PC-3 (cell line): ENCODE measurements at places on chromosomes 2 and 18.

DNA sequence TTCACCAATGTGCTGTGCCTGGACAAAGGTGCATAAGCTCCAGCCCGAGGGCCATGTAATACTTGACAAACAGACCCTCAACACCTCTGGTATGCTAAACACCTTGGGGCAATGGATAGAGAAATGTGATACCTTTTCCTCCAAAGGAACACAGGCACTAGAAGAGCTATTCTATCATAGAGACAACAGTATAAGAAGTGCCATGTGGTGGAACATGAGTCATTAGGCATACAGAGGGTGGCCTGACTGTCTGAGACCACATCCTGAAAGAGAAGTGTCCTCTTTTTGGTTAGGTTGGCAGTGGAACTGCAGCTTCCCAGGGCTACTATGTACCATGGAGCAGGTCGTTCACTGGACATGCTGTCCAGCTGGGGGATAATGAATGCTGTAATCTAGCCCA lies 153.9 kb downstream of the INSIG2 start:
- DNase-seq, result peak; percentile 96

DNA sequence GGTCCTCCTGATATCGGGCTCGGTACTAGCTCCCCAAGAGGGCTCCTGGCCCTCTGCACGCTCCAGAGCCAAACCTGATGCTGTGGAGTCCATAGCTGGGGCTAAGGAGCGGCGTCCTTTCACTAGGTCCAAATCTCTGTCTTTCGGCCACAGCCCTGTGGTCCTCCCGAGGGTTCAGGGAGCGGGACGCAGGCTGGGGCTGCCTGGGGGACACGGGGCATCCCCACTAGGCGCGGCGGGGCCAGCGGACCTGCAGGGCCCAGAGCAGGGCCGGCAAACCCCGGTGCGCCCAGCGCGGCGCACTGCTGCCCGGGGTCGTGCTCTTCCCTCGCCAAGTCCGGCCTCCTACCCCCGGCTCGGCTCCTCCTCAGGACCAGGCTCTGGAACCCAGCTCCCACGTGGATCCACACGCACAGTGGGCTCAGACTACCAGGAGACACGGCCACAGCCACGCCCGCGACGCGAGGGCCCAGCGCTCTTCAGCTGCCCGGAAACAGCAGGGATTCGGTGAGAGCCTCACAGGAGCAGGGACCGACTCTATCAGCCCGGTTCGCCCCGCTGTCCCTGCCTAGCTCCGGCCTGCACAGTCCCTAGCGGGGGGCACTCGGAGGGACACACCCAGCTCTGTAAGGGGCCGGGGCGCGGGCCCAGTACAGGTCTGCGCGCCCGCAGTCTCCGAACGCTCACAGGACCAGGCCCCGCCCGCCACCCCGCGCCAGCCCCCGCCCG lies 593 bp downstream of the ZNF514 start:
- DNase-seq, result peak; percentile 13

GRCh38 chr2:130327703-130328527 lies 14.8 kb upstream of the IMP4 start:
- peak; percentile 75 for DNase-seq

DNA sequence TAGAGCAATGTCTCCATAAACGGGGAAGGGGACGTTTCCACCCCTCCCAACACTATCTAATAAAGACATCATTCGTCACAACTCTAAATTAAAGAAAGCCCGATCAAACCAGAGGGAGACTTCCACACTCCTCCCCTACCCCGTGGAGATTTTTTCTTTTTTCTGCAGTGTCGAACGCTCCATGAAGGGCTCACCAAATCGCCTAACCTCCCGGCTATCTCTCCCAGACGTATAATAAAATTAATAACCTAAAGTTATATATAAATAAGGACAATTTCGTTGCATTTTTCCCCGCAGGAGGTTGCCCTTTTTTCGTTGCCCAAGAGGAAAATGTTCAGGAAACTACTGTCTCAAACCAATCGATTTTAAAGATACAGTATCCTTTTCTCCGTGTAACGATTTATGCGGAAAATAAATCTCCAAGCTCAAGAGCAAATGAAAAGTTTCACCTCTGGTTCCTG lies 2.4 kb downstream of the EVX2 start:
- DNase-seq, result no peak

DNA sequence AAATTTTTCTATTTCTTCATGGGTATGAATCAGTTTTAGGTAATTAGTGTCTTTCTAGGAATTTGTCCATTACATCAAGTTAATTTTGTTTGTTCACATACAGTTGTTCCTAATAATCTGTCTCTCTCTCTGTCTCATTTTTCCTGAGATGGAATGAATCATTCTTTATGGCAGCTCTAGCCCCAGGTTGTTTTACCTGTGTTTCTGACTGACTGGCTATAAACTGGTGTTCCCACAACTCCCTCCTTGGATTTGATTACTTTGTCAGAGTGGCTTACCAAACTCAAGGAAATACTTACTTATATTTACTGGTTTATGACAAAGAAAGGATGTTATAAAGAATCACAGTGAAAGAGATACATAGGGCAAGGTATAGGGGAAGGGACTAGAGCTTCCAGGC lies 15.1 kb downstream of the ADNP2 start:
- peak; percentile 54 for DNase-seq

GRCh38 chr2:10709290-10709939 lies 12.0 kb upstream of the ATP6V1C2 start:
- peak; percentile 76 for DNase-seq

DNA sequence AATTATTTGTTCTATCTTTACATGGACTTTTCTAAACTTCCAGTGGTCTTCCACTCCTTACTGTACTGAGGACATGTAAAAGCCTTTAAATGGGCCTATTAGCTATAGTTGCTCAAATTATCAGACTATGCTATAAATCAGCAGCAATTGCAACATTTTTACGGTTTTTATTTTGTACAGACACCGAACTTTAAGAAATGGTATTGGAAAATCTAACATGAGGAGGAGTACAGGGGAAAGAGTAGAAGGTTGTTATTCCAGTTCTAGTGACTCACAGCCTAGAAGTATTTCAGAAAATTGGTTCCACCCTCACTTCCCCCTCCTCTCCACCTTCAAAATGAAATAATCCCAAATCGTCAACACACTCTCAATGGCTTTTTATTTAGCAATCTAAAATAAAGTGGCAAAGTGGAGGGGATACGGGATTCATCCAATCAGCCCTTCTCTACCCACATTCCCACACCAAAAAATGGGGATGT lies 1.1 kb downstream of the NCKAP1 start:
- peak; percentile 72 for DNase-seq

GRCh38 chr2:39996653-39997080 lies 217.6 kb upstream of the THUMPD2 start:
- DNase-seq, result peak; percentile 85

DNA sequence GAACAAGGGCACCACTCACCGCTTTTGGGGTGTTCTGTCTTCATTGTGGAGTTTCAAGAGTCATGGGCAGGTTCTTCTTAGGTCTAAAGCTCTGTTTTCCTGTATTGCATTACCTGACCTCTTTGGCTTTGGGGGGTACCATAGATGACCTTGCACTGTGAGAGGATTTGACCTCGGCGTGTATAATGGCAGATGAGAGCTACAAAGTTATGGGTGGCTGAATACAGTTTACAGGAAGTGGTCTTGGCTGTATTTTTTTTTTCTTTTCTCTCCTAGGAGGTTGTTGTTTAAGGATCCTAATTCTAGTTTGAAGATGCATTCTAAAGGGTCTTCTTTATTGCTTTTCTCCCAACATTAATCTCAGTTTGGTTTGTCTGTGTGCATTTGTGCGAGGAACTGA lies 11.5 kb downstream of the GAL3ST2 start:
- no peak for DNase-seq

DNA sequence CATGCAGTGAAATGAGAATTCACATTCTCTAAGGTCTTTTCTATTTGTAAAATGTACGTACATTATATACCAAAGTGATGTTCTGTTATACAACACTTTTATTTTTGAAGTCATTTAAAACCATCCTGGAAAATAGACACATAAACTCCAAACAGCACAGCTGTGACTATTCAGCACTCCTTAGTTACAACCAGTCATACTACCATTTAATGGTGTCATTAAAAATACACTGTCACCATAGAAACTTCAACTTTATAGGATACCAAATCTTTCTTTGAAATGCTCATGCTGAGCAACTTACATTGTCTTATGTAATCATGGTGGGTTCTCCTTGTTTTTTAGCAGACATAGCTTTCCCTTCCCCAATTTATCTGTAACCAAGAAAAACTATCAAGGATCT lies 85.3 kb downstream of the METTL4 start:
- peak; percentile 25 for DNase-seq

GRCh38 chr2:32363597-32363996 lies 6.8 kb downstream of the BIRC6 start:
- DNase-seq, result no peak

- no peak for DNase-seq
These were observed 5.5 kb downstream of the MEX3C start for GRCh38 chr18:51192026-51192425.

- DNase-seq, result no peak
These were observed 15.6 kb upstream of the TMEM18 start for GRCh38 chr2:692767-693166.

DNA sequence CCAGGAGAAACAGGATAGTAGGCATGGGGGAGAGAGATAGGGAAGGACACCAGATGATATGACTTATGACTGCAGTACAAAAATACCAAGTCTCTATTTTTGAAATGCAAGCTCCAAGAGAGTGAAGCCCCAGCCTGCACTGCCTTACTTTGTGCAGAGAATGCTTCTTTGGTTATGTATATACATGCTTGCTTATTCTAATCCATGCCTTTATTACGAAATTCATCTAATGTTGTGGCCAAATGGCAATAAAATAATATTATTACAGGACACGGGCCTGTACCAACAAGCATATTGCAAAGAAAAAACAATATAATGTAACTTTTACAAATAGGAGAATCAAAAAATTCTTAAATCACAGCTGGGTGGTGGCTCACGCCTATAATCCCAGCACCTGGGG lies 110.8 kb downstream of the BCL11A start:
- no peak for DNase-seq

DNA sequence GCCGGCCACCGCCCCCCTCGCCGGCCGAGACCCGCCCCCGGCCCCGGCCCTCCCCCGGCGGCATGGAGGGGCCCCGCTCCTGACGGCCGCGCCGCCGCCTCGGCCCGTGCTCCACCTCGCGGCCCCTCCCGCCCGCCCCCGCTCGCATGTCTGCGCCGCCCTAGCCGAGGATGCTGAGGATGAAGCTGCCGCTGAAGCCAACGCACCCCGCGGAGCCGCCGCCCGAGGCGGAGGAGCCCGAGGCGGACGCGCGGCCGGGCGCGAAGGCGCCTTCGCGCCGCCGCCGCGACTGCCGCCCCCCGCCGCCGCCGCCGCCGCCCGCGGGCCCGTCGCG lies 397 bp downstream of the ZCCHC2 start:
- DNase-seq, result no peak

GRCh38 chr2:120651818-120652217 lies 83.8 kb upstream of the GLI2 start:
- no peak for DNase-seq

DNA sequence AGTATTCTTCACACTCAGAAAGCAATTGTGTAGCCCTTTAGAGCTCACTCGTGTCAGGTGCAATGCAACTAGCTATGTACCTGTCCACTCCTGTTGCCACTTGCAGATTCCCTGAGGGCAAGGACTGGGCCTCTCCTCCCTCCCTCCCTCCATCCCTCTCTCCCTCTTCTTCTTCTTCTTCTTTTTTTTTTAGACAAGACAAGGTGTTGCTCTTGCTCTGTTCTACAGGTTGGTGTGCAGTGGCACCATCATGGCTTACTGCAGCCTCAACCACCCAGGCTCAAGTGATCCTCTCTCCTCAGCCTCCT lies 119.7 kb downstream of the ACKR3 start:
- DNase-seq, result no peak

DNA sequence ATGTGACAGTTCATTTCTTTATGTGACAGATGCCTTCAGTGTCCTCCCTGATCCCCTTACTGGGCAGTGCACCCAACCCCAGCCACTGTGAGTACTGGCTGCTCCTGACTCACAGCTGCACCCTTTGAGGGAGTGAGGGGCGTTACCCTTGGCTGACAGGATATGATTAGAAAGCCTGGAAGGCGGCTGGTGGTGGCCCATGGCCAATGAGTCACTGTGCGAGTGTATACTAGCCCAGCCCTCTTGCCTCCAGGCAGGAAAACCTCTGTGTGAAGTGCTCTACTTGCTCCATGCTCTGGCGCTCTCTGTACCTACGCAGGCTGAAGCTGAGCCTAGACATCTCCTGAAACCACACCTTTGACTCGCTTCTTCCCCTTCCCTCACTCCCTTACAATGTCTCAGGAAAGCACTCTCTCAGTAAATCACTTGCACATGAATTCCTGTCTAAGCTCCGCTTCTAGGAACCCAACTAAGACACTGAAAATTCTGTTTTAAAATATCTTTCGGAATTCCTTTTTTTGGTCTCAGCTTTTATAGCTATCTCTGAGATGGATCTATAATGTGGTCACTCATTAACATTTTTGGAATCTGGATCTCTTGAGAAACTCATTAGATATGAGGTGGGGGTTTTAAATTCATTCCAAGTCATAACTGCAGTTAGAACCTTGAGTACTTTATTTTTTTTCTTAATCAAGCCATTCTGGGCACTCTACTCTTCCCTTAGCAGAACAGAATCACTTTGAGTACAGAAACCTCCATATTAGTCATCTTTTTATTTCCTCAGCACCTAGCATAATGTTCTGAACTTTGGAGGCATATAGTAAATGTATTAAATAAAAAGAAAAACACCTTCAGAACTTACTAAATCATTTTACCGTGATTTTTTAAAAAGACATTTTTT lies 25.3 kb upstream of the STAM2 start:
- DNase-seq, result peak; percentile 100

DNA sequence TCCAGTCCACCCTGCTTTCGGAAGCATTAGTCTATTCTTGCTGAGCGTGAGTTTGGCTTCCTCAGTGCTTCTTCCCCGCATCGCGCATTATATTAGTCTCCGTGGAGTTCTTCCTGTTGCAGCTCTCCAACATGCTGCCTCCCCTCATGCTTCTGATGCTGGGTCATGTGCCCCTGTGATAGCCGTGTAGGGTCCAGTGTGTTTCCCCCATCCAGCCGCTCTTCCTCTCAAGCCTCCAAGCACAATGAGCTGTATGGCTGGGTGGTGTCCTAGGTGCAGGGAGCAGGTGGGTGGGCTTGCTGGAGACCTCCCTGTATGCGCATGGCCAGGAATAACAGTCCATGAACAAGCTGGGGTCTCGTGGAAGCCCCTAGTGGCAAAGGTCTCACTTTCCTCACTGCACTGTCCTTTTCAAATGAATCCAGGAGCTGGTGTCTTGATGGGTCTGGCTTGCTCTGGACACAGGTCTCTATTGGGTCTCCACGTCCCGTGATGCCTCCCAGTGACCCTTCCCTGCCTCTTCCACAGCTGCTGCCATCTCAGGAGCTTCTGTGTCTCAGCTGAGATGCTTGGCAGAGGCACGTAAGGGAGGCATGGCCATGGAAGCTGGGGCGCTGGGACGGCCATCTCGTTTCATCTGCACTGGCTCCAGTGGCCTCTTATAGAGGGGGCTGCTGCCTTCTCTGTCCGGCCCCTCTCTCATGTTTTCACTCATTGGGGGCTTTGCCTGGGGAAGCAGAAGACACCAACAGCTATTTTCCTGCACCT lies 54.8 kb upstream of the HDAC4 start:
- DNase-seq, result no peak

DNA sequence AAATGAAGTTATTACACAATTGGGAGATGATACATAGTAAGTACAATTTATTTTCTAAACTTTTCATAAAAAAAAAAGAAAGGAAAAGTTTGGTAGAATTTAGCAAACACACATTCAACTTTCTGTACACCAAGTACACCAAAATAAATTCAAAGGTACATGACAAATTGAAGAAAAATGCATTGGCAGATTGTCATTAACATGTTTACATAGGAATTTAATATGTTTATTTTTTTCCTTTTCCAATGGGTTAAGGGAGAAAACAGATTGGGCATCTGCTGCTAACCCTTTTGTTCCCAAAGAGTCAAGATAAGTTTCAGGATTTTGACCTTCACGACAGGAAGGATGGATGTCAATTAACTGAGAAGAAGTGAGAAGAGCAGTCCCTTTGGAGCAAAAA lies 620.4 kb downstream of the XIRP2 start:
- peak; percentile 73 for DNase-seq
